ENCODE measurements at places on chromosomes 4 and X. TPM values are rescaled to one million over a fixed set of nuclear protein-coding genes. Genes with fewer than 3 reads are reported as not detected.

- peak; percentile 67 for DNase-seq
Measured at GRCh38 chr4:13917015-13917414, 289.5 kb upstream of the BOD1L1 start.

DNA sequence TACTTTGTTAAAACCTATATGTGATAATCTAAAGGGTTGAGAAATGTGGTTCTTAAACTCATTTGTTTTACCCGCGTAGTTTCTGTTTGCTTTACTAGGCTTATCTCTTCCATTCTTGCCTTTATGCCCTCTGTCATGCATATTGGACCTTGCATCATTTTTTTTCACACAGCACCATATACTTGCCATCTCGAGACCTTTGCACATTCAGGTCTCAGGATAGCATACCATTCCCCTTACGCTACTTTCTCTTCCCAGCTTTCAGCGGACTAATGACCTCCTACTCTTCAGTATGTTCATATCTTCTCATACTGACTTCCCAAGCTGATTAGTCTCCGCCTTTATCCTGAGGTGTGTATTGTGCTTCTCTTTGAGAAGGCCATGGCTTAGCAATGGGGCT, 40.5 kb downstream of the USP38 start:
- no peak for DNase-seq

DNA sequence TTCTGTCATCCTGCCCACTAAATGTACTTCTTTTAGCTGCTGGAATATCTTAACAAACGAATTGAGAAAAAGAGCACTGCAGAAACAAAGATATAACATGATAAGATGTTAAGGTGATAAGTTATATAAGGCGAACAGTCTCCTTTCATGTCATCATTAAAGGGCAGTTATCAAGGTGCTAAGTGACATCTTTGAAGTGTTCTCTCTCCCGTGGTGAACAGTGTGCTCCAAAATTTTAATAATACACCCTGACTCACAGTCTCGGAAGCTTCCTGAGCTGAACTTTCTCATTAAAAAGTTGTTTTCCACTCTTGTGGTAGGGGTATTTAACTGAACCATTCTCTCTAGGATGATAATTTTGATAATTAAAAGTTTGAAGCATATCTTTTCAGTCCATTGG, 61.6 kb downstream of the PLS3 start:
- DNase-seq = no peak

DNA sequence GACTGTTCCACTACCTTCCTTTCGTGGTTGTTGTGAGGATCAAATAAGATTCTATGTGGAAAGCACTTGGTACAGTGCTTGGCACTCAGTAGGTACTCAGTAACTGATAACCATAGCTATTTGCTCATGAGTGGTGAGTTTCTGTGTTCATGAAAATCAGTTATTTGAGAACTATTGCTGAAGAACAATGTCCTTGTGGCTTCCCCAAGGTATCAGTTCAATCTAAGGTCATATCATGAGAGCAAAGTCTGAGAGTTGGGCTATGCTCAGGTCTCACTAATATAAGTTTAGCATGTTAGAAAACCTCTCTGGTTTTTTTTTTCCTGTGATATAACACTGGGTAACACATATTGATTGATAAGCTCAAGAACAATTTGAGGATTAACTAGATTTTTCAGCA, 147.8 kb downstream of the GRIA3 start:
- no peak for DNase-seq

DNA sequence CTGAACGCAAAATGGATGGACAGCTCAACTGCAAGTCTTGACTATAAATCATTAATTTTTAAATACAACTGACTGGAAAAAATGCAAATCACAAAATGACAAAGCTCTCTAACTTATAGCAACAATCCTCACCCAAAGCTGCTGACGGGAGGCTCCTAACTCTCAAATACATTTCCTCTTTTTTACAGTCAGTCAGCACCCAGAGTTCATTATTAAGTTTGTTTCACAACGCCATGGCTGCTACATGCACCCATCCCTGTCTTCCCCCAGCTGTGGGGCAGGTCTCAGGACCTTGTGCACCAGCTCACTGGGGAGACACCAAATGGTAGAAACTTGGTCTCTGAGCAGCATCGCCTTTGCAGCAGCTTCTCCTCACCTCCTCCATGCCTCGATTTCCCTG, 97.6 kb downstream of the SLC34A2 start:
- no peak for DNase-seq

GRCh38 chrX:105972690-105973386, 65.7 kb downstream of the SERPINA7 start:
- DNase-seq = no peak

RNF128 gene
- total RNA-seq = 13.0 TPM

EPGN gene
- total RNA-seq = not detected

SERTM2 gene
- total RNA-seq = not detected

DUX4 gene
- not detected for total RNA-seq

TMEM255A gene
- total RNA-seq = 0.41 TPM

All from Caki2 (cell line).